ENCODE measurements at places on chromosomes 12 and 14.
A peak's percentile ranks its signal among the peaks of the same experiment; 100 is the strongest.

DNA sequence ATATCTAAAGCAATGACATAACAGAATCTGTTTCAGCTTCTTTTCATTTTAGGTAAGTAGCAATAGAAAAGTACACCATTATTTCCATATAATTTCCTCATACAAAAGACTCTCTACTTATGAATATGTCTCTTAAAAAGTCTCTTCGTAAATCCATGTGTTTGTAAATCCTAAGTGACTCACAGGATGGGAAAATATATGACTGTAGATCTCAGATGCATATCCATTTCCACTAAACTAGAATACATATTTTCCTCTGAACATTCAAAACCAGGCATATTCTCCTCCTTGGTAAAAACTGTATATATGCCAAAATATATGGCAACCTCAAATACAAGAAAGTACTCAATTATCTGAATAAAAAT is 93.6 kb downstream of the TXNDC16 start:
- no peak for DNase-seq

DNA sequence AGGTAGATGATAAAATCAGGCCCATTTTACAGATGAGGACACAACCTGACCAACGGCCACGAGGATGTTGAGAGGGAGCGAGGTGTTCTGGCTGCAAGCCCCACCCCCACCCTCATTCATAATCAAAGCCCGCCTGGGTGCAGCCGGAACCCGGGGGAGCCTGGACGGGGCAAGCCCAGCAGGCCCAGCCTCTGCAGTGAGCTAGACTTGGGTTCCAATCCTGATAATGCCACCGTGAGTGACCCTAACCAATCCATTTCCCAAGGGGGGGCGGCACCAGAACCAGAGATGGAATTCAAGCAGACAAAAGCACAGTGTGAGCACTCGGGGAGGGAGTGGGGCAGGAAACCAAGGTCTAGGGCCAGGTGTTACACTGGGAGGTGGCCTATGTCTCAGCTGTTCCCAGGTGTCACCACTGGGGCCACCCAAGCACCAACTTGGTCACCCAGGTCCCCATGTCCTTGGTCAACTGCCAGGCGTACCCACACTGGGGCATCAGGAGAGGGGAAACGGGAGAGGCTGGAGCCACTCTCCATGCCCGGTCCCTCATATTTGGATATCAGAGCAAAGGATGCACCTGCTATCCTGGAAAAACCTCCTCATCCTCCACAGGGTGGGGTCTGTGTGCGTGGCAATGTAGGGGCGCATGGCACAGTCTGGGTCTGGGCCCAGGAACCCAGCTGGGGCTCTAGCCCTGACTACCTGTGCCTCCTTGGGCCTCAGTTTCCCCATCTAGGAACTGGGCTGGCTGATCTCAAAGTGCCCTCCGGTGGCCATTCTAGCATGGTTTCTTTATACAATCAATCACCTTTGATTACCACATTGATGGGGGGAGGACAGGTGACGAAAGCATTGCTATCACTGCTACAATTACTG is 58.4 kb downstream of the FAM222A start:
- peak; percentile 47 for DNase-seq

- no peak for DNase-seq
These were observed 130.8 kb upstream of the EGLN3 start for GRCh38 chr14:34081576-34082136.

DNA sequence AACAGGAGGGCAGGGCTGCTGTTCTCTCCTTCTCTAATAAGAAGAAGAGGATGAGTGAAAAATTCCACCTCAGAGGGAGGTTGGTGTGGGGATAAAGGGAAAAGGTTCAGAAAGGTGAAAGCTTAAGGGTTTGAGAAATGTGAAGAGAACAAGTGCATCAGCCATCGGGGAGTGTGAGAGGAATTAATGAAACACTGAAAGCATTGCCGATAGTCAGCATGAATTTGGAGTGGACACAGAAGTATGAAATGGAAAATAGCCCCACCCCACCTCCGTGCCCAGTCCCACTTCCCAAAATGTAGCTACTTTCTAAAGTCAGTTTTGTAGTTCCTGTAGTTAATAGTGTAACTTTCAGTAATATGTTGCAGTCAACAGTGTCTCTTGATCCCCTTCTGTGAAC is 33.4 kb downstream of the DIP2B start:
- no peak for DNase-seq

GRCh38 chr12:109836916-109837315 is 3.7 kb upstream of the TRPV4 start:
- DNase-seq, result no peak

GRCh38 chr12:3604748-3605586 is 114.0 kb downstream of the PRMT8 start:
- peak; percentile 31 for DNase-seq

DNA sequence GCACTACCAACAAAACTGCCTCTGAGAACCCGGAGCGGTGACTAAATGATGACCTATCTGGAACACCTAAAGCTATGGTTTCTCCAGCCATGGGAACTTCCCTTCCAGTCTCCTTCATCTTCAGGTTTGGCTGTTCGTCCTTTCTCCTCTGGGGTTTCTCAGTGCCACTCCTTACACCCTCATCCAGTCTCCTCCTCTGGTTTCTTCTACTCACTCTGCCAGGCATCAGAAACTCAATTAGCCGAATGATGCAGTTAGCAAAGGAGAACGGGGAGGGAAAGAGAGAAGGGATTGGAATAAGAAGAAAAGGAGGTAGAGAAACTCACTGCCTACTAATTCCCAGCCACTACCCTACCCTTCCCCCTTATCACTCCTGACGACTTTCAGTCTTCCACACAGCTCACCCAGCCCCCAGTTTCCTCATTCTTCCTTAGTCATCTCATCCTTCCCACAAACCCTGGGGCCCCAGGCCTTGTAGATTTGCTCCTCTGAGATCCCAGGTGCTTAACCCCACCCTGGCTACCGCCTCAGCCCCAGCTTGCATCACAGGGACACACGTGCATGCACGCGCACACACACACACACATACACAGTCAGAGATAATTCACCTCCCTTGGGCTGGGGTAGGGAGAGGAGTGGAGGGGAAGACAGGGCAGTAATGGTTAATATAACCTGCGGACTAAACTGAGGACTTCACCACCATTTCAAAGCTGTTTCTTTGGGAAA is 13.0 kb downstream of the FGD6 start:
- peak; percentile 53 for DNase-seq

- DNase-seq, result no peak
These were observed 32.7 kb upstream of the FBLN5 start for GRCh38 chr14:91980157-91980556.

DNA sequence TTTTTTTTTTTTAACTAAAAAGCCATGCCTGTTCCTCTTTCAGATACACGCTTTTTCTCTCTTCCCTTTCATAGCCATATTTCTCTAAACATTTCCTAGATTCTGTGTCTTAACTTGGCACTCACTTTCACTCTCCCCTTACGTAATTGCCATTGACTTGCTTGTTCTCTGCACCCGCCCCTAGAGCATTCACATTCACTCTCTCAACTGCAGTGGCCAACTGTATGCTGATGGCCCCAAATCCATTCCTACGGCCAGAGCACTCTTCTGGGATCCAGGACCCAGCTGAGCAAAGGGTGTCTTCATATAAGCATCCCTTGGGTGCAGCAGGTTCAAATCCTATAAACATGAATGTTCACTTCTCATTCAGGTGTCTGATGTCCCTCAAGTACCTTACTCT is 59.5 kb downstream of the CKB start:
- no peak for DNase-seq

DNA sequence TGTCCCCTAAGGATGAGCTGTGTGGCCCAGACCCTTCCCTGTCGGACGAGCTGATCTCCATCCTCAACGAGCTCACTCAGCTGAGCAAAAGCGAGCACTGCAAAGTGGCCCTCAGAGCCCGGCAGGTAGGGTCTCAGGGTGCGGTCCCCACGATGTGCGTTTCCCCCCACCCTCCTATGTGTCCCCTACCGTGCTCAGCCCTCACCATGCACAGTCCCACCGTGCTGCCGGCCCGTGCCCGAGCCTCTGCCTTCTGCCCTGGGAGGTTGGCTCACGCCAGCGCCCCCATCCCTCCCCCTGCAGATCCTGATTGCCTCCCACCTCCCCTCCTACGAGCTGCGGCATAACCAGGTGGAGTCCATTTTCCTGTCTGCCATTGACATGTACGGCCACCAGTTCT is 86.6 kb downstream of the FOXN4 start:
- DNase-seq, result no peak

- no peak for DNase-seq
These were observed 69.3 kb upstream of the ADAMTS20 start for GRCh38 chr12:43621262-43621661.

DNA sequence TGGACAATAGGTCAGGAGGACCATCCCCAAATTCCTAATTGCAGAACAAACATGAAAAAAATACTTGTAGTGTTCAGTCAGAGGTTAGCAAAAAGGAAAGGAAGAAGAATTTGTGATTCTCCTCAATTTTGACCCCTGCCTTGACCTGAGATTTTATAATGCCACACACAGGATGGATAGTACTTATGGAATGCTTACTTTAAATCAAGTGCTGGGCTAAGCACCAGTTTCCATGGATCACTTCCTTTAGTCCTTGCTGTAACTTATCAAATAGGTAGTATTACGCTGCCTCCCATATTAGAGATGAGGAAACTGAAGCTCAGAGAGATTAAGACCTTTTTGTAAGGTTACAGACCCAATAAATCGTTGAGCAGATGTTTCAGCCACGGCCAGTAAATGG is 81.2 kb upstream of the OVCH1 start:
- no peak for DNase-seq

- no peak for DNase-seq
These were observed 38.7 kb upstream of the NCOR2 start for GRCh38 chr12:124605883-124606774.

DNA sequence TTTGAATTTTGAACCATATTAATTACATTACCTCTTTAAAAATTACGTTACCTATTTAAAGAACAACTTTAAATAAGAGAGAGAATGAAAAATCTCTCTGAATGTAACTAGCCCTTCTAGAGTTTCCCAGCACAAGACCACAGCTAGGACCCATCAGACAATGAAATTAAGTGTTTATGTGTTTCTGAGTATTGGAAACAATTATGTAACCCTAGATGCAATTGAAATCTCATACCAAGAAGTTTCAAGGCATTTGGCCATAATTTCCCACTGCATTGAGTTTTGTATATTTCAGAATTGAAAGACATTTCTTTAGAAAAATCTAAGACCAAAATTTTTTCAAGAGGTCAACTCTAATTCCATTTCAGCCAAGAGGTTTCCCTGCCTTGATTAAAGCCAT is 47.1 kb downstream of the SERPINA3 start:
- no peak for DNase-seq

DNA sequence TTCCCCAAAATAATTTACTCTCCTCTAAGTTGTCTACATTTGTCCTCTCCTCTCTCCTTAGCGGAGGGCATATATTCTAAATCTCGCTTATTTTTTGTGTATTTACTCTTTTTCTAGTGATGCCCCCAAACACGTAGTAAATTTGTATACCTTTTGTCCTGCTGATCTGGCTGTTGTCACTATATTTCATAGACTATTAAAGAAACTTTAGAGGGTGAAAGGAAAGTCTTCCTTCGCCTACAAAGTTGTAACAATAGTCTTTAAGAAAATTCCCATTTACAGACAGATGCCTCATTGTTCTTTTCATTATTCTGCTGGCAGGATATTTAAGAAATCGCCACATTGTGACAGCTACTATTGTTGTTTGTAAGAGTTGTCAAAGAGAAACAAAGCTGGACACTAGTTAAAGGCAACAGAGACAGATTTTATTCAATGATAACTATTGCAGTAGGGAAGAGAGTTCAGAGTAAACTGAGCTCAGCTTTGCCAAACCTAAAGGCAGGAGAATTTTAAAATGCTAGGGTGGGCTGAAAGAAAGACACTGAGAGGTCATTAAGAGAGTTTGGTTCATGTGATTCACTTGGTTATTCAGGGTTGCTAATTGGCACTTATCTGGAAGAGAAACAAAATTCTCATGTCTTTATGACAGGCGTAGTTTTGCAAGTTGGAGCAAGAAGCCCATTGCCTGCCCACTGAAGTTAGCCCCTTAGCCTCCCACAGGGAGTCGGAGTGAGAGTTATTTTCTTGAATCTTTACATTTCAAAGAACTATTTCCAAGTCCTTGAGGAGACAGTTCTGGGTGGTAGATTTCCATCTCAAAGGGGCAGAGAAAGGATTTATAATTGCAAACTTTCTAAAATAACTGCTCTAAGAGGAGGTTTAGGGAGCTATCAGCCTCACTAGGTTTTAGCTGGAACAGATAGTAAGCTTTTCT is 1272.5 kb upstream of the SEL1L start:
- DNase-seq, result no peak

- DNase-seq, result no peak
These were observed 131.1 kb upstream of the FBXO33 start for GRCh38 chr14:39563361-39563760.

DNA sequence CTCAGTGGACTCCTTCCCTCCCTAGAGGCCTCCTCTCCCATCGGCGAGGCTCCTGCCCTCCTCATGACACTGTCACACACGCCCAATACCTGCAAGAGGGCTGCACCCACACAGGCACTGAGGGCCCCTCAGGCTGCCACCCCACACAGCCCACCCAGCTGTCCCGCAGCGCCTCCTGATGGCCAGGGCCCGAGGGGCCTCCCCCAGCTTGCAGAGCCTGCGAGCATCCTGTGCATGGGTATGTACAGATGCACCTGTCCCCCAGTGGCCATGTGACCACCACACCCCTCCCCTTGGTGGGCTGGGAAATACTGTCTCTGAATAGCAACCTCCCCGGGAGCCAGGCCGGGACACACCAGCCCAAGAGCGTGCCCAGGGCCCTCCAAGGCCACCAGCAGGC is 19.0 kb upstream of the NUDT14 start:
- no peak for DNase-seq

Data from H1 (cell line).